ENCODE measurements at places on chromosomes 5 and 9.

DNA sequence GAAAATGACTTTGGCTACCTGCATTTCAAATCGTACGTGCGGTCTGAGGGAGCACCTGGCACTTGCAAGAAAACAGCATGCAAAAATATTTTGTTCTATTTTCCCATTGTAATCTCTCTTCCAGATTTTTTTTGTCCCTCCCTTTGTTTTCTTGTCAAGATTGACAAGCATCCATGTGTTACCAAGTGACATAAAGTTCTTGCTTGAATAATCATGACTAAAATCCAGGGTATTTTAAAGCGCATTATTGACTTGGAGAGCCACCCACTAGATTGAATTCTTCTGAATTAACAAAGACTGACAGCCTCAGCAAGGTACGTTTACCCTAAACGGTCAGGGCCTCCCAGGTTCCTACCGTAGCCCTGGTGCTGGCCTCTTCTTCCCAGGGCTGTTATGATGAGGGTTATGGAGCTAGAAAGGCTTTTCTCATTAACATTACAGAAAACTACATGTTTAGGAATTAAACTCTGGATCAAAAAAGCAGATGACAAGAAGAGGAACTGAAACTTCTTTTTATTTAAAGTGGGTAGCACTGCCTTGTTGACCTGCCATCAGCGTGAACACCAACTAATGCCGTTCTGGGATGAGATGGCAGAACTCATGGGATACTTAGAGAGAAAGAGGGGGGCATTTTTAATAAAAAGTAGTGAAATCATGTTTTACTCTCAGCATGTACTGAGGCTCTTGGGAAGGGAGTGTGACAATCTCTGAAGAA is 297.0 kb downstream of the EFNA5 start:
- DNase-seq = no peak

DNA sequence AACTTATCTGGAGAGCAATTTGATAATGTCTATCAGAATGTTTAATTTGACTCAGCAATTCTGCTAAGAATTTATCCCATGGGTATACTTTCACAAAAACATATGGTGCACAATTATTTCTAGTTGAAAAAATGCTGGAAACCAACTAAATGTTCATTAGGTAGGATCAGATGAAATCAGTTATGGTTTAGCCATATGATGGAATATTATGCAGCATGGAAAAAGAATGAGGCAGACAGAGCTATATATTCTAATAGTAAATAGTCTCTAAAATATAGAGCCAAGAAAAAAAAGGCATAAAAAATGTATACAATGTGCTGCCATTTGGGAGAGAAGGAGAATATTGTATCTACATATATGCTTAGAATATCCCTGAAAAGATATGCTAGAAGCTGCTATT is 3.6 kb upstream of the SPATA6L start:
- no peak for DNase-seq

DNA sequence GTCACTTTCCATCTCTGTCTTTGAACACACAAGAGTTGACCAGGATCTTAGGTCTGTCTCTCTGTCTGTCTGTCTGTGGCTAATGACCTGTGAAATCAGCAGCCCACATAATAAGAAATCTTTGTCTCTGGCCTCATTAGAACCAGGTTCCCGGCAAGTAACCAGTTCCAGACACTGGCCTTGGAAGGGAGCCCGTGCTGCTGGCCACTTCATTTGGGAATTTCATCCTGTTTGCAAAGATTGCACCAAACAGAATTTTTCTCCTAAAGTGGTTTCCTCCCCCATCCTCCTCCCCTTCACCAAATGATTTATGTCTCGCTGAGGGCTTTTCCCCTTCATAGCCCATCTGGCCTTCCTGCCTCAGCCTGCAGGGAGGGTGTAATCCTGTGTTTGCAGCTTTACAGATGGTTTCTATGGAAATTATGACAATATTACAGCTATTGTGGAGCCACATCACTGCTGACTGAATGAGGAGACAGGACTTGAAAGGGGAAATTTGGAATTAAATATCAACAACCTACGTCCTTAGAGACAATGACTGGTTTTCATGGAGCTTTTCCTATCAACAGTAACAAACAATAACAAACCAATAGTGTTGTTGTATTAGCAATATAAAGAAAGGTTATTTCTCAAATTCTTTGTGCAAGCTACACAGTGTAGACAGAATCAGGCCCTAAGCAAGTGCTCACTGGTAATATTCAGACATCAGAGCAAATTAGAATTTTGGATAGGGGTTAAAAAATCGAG is 25.7 kb downstream of the DPYSL3 start:
- DNase-seq = no peak

DNA sequence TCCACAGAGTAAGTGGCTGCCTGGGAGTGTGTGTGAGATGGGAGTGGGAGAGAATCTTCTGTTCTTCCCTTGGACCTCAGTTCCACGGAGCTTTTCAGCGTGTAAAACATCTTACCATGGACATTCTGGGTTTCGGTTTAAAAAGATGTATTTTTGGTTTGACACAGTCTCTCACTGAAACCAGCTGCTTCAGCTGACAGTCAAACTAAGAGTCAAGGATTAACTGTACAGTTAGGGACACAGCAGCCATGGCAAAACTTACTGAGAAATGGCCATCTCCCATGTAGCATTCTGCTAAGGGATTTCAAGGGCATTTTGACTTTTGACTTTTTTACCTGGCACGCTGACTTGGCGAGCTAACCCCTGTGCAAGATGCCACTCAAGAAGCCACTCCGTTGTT is 93.8 kb upstream of the IL12B start:
- no peak for DNase-seq

All from progenitor cell of endocrine pancreas (in vitro differentiated cells).